ENCODE measurements at places on chromosomes 4 and X. TPM values are rescaled to one million over a fixed set of nuclear protein-coding genes. Genes with fewer than 3 reads are reported as not detected.

Gene COL4A6
- 3.6 TPM for total RNA-seq

DNA sequence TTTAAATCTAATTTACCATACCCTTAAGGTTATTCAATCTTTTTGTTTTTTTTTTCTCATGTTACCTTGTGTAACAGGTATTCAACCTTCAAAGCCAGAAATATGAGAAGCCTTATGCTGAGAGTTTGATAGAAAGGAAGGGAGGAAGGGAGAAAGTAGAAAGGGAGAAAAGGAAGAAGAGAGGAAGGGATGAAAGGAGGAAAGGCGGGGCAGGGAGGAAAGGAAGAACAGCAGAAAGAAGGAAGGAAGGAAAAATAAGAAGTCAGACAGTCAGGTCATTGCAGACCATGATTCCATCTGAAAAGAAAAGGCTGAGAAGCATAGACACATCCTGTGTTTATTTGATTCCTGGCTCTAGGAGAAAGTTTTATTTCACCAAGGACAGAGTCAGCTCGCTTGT lies 30.9 kb downstream of the RTL9 start:
- no peaks in the 10 kb centered on the region for H3K27me3 ChIP-seq
- no peaks in the 10 kb centered on the region for H3K36me3 ChIP-seq
- no peak overlapping the region for H3K27ac ChIP-seq
- DNase-seq = no peak

DNA sequence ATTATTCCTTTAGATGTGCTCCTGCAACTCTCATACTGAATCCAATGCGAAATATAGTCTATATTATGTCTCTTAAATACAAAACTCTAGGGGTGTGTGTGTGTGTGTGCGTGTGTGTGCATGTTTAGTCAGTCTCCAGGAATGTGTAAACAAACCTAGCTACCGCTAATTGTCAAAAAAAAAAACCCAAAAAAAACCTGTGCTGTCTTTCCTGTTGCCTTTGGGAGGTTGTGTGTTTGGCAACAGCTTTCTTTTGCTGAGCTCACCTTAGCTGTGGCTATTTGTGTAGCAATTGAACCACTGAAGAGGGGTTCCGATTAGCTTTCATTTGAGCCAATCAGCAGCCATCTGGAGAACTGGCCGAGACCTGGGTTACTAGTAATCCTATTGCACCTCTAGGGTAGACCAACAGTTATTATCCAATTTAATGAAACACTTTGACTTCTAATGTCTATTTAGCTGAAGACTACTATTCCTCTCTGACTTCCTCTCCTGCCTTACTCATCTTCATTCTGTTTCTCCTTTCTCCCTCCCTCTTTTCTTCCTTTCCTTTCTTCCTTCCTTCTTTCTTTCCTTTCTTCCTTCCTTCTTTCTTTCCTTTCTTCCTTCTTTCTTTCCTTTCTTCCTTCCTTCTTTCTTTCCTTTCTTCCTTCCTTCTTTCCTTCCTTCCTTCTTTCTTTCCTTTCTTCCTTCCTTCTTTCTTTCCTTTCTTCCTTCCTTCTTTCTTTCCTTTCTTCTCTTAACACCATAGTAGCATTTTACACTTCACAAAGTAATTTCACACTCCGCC lies 471.1 kb downstream of the GBA3 start:
- no peaks in the 10 kb centered on the region for H3K27me3 ChIP-seq
- no peak overlapping the region for H3K4me3 ChIP-seq

- peaks cover 22% of the 10 kb centered on the region for H3K27me3 ChIP-seq
- no peak overlapping the region for H3K27ac ChIP-seq
- H3K36me3 ChIP-seq = peaks cover 2% of the 10 kb centered on the region
These were observed 3.5 kb downstream of the FHDC1 start for GRCh38 chr4:152939621-152940020.
